ENCODE measurements at places on chromosomes 16 and 17.

DNA sequence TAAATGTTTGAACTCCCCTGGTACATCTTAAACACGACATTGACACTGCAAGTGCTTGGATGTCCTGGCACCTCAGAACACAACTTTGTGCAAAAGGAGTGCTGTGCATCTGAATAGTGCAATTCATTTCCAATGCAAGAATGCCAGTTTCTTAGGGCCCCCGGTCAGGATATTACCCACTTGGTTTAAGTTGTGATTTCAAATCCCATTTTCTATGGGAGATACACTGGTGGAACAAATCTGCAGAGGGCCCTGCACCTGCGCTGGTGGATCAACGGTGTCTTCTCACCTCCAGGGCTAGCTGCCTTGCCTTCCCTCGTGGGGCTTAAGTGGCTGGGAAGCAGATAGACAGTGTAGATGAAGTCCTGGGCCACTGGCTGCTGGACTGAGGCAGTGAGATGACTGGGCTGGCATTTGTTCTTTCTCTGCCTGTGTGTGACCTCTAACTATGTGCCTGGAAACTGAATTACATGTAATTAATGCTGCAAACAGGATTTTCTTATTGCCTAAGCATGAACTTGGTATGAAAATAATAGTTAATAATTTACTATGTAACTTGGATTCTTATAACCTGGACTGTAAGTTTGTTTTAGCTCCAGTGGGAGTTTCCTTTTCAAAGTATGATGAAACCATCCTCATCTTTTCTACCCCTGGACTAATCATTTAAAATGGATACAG is 20.9 kb downstream of the HAPSTR1 start:
- no peak for DNase-seq

DNA sequence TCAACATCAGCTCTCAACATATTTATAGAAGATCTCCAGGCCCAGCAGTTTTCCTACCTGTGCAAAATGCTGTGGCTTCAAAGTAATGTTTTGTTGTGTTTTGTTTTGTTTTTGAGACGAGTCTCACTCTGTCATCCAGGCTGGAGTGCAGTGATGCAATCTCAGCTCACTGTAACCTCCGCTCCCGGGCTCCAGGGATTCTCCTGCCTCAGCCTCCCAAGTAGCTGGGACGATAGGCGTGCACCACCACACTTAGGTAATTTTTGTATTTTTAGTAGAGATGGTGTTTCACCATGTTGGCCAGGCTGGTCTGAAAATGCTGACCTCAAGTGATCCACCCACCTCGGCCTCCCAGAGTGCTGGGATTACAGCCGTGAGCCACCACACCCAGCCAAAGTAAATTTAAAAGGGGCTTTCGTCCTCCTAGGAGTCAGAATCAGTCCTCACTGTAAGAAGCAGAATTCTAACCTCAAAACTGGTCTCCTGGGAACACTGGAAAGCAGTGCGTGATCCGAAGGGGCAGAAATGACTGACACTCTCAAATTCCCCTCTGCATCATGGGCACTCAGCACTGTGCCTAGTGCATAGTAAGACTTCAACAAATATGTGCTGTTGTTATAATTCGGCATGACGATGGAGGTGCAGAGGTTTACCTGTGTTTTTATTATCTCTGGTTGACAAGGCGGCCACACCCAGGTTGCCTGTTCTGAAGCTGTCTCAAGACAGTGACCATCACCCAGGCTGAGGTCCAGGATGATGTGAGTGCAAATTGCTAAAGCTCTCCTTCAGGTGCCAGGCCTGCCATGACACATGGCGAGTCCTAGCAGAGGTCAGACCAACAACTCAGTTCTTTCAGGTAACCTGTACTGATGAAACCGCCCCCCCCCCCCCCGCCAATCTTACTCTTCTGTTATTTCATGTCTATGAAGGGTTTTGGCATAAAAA is 59.8 kb downstream of the ADCY9 start:
- DNase-seq, result no peak

GRCh38 chr17:47275245-47275984 is 21.8 kb downstream of the ITGB3 start:
- DNase-seq, result peak; percentile 92

GRCh38 chr16:24713379-24713778 is 16.1 kb upstream of the TNRC6A start:
- no peak for DNase-seq

DNA sequence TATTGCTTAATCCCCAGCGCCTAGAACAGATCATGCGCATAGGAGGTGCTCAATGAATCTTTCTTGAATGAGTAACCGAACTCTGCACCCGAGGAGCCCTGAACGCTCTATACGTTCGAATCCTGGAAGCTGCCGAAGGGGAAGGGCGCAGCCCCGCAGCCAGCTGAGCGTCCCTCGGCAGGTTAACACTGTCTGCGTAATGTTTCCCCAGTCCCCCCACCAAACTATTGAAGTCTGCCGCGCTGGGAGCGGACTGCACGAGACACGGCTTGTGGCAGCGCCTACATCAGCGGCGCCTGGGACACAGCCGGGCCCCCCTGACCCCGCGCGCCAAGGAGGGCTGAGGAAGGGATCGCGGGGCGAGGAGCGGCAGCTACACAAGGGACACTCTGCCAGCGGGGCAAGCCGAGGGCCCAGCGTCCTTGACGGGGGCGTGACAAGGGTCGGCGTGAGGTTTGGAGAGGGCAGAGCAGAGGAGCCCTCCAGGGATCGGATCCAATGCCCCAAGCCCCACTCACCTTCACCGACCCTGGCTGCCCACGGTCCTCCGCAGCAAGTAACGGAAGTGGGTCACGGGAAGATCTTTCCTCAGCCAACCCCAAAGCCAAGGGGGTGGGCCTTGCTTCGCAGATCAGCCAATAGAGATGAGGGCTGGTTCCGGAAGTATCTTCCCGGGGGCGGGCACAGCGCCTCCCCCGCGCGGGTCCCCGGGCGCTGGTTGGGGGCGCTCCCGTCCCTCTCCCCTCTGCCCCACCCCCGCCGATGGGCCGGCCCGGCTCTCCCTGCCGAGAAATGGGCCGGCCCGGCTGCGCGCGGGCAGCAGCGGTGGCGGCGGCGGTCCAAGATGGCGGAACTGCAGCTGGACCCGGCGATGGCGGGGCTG is at the start of the genes ATP5PD and KCTD2:
Gene ATP5PD (minus strand): TSS at position 563 of the 883 bp plus-strand sequence. CDS start 4,319 bp downstream, outside the sequence.
Gene KCTD2 (plus strand): TSS at position 819 of the 883 bp plus-strand sequence. CDS start 26 bp downstream, at position 845.
- peak; percentile 98 for DNase-seq

DNA sequence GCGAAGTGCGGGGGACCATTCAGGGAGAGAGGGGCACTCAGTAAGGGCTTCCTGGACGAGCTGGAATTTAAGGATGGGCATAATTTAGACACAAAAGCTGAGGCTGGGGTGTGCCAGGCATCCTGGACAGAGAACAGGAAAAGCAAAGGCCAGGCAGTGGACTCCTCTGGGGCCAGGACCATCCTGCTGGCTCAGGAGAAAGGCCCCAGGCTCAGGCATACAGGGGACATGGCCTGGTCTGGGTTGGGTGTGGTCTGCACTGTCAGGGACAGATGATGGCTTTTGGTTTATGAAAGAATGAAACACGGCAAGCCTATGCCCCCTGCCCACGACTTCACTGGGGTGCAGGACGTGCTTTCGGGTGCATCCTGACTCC is 48.9 kb upstream of the DOC2B start:
- DNase-seq, result no peak
